Stimulated activated memory B cell treated with anti-CD40 and anti-IgM and Interleukin-4, amounts not matched to agents 10 μg/mL and 1 μg/mL and 100 μg/mL, for 72 hours (primary cell): ENCODE measurements at places on chromosomes 3 and 15.

- ATAC-seq: no peak
Measured at GRCh38 chr3:158753854-158754253, 21.6 kb upstream of the RARRES1 start.

DNA sequence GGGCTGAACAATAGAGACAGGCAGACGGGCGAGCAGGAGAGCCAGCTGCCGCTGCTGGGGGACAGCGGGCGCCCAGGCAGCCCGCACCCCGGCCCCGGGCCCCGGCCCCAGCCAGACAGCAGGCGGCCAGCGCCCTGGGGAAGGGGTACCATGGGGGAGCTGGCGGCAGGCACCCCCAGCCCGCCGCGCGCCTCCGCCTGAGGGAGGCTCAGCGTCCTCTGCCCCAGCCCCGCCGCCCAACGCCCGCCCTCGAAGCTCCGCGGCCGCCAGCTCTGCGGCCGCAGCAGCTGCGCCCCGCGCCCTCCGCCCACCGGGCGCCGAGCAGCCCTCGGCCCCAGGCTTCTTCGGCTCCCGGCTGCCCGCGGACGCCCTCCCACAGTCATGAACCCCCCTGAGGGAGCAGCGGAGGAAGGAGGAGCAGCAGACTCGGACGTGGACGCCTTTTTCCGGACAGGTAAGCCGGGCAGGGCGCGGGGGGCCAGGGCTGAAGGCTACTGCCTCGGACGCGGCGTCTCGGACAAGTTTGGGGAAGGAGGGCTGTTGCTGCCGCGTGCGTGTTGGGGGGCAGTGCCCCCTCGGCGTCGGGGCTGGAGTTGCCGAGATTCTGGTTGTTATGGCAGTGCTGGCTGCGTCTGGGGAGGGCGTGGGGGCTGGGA lies 41.6 kb upstream of the ROPN1 start:
- ATAC-seq: peak; percentile 52

GRCh38 chr15:99985878-99986277 lies 252.6 kb upstream of the LYSMD4 start:
- no peak for ATAC-seq

DNA sequence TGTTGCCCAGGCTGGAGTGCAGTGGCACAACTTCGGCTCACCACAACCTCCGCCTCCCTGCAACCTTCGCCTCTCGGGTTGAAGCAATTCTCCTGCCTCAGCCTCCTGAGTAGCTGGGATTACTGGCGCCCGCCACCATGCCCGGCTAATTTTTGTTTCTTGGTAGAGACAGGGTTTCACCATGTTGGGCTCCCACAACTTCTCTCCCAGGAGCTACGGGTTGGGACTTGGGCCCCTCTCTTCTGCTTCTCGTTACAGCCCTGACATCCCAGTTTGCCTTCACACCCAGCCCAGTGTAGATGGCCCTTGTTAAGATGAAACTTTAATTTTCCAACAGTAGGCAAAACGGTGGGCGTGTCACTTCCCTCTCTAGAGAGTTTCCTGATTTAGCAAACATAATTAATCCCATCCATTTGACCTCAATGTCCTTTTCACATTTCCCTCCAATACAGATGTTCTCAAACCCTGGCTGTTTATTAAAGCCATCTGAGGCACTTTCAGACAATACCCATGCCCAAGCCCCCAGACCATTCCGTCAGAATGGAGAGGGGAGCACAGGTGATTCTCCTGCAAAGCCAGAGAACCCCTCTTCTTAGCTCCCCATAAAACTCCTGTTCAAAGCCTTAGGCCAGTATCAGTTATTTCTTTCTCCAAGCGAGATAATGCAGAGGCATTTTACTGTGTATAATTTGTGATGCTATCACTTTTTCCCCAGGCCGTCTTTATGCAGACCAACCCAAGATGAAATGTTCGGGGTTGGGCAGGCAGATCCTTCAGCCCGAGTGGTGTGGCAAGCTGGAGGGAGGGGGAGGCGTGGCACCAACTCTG lies 245.7 kb downstream of the XXYLT1 start:
- no peak for ATAC-seq

DNA sequence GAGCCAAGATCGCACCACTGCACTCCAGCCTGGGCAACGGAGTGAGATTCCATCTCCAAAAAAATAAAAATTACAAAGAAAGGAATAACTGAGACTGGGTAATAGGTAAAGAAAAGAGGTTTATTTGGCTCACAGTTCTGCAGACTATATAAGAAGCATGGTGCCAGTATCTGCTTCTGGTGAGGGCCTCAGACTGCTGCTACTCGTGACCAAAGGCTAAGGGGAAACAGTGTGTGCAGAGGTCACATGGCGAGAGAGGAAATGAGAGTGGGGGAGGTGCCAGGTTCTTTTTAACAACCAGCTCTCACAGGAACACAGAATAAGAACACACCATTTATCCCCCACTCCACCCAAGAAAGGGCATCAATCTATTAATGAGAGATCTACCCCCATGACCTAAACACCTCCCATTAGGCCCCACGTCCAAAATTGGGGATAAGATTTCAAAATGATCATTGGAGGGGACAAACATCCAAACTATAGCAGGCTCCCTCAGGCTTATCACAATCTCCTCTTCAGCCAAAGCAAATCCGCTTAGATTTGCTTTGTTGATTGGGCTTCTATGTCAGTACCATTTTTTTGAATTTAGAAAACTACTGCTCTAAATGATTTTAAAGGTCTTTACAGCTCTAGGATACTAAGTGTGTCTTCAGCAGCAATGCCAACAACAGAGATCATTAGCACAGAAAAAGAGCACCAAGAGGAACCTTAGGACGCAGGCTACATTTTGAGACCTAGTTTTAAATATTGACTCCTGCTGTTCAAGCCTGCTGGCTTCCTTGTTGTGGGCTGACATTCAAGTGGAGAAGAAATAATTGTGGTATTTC lies 84.2 kb upstream of the TBL1XR1 start:
- ATAC-seq: peak; percentile 80

DNA sequence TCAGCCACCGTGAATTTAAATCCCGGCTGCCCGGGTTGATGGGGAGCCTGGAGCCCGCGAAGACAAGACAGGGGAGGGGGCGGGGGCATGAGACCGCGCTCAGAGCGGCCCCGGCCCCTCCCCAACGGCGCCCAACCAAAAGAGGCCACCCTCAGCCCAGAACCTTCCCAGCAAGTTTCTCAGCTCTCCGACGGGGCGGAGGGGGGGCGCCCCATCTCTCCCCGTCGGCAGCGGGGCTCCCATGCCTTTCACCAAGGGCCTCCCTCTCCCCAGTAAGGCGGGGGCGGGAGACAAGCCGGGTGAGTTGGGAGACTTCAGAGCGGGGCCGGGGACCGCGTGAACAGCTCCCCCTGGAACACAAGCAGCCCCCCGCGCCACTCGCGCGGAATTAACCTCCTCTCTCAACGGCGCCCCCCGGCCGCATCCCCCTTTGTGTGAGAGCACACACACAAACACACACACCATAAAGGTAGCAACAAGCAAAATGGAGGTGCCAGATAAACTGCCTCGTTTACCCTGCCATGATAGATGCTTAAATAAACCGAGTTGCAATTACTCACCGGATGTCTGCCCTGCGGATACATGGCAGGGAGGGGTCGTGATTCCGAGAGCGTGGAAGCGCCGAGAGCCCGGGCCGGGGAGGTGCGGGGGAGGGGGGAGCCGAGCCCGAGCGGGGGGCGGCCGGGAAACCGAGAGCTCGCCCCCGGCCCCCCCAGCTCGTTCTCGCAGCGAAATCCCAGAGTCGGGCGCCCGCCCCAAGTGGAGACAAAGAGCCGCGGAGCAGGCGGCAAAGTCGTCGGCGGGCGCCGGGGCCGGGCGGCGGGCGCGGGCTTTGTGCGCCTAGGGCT lies 1.3 kb downstream of the TLE3 start:
- ATAC-seq: no peak

DNA sequence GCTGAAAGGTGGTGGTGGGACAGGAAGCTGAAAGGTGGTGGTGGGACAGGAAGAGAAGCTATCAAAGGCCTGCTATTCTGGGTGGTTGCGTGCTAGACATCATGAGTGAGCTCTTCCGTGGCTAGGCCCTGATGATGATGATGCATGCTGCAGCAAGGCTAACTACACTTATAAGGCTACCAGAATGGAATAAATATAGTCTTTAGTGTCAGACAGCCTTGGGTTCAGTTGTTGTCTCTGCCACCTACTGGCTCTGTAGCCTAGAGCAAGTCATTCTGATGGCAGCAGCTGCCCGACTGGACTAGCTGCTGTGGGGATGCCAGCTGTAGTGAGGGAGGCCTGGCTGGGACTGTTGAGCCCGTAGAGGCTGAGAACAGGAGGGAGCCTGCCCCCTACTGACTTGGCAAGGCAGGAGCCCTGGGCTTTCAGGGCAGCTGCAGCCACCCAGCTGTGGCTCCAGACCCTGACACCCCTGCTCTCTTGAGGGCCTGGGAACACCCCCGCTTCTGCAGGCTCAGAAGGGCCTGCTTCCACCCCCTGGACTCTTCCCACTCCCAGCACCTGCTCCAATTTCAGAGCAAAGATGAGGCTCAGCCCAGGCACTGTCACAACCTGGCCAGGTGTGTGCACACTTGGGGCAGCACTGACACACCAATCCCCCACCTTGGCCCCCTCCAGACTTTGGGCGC lies 21.4 kb upstream of the ZBED2 start:
- peak; percentile 83 for ATAC-seq

DNA sequence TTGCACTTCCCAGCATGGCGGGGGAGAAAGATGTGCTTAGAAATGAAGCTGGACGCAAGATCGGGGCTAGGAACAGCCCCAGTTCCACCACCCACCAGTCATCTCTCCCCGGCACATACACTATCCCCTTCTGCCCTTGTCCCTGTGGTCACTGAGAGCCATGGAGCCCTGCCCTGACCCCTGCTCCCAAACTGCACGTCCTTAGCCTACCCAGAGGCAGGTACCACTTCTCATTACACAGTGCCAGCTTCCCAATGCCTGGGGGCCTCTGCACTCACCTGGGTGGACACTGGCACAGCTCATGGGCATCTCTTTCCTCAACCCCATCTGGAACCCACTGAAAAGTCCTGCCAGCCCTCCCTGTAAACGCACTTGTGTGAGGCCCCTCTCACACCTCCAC lies 139.3 kb upstream of the PRR20G start:
- no peak for ATAC-seq

GRCh38 chr3:112956351-112956750 lies 18.6 kb downstream of the CD200R1 start:
- no peak for ATAC-seq

DNA sequence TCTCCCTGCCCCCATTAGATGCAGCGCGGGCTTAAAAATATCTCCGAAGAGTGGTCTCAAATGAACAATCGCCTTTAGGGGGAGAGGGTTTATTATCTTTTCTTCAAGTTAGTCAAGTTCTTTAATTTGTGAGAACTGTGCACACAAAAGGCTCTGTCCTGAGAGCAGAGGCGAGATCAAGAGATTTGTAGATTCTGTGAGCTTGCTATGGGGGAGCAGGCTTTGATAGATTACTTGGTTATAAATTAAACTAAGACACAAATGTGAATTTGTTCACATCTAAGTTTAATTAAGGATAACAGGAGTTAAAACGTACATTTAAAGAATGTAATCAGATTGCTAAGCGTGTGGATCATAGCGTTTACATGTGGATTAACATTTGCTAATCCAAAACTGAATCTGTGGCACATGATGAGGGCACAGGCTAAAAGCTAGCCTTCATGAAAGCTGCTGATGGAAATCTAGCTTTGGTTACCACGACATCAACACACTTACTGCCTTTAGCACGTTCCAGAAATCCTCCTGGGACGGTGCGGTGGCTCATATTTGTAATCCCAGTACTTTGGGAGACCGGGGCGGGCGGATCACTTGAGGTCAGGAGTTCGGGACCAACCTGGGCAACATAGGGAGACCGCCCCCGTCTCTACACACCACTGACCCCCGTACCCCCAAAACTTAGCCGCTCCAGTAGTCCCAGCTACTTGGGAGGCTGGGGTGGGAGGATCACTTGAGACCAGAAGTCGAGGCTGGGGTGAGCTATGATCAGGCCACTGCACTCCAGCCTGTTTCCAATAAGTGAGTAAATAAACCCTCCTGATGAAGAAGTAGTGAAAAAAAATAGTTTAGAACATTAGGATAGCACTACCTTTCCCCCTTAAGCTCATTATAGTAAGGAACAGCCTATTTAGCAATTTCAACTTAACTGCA lies 1.0 kb upstream of the PRTG start:
- no peak for ATAC-seq

DNA sequence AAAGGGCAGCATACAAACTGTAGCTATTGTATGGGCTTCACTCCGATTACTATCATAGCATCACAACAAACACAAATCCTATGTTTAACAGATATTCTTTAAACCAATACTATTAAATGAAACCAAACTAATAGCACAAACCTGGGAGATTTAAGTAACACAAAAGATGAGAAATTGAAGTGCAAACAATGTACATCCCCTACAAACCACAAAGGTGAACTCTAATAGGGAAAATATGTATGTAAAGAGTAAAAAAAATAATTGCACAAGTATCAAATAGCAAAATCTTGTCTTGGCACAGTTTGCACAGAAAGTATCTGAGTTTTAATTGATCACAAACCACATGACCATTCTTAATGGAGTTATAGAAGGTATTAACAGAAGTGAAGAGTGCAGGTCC lies 138.5 kb downstream of the CPNE4 start:
- no peak for ATAC-seq

- ATAC-seq: no peak
Measured at GRCh38 chr3:151562891-151563290, 102.0 kb upstream of the IGSF10 start.

- ATAC-seq: no peak
Measured at GRCh38 chr3:194998948-194999347, 272.0 kb downstream of the XXYLT1 start.

DNA sequence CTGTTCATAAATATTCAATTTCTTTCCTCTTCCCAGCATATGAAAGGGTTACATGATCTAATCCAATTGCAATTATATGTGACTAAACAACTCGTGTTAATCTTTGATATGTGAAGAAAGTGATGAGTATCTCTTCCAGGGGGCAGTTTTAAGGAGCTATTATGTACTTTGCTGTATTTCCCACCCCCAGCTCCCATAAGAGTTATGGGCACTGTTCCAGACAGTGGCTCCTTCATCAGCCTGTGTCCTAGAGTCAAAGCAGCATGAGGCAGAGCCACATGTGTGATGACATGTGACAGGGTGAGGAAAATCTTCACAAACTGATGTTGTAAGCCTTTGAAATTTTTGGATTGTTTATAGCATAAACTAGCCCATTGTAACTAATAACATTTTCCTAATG lies 315.4 kb downstream of the DIPK2A start:
- ATAC-seq: no peak
